ENCODE measurements at places on chromosomes 6 and 20. TPM values are rescaled to one million over a fixed set of nuclear protein-coding genes. Genes with fewer than 3 reads are reported as not detected.
A peak's percentile ranks its signal among the peaks of the same experiment; 100 is the strongest.

GRCh38 chr6:166749666-166750065 is 122.6 kb upstream of the RPS6KA2 start:
- H3K27me3 ChIP-seq: peaks cover 20% of the 10 kb centered on the region
- H3K4me1 ChIP-seq: peaks cover 4% of the 10 kb centered on the region
- no peak overlapping the region for H3K4me3 ChIP-seq
- no peak for DNase-seq
- no peak overlapping the region for H3K27ac ChIP-seq

DNA sequence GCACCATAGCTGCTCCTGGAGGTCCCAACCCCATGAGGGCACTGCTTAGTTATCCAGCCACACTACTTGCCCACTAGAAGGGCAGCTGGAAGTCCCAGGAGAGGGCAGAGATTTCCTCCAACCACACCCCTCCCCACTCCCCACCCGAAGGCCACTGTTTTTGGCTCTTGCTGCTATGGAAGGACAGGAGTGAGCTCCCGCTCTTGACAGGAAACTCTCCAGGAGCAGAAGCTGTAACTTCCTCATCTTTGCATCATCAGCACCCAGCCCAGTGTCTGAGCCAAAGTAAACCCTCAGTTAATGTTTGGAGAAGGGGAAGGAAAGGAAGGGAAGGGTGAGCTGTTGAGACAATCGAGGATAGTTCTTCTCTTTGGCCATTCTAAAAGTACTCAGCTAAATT is 120.7 kb downstream of the MTFR2 start:
- DNase-seq: no peak
- no peak overlapping the region for H3K27ac ChIP-seq
- no peak overlapping the region for H3K4me3 ChIP-seq

DNA sequence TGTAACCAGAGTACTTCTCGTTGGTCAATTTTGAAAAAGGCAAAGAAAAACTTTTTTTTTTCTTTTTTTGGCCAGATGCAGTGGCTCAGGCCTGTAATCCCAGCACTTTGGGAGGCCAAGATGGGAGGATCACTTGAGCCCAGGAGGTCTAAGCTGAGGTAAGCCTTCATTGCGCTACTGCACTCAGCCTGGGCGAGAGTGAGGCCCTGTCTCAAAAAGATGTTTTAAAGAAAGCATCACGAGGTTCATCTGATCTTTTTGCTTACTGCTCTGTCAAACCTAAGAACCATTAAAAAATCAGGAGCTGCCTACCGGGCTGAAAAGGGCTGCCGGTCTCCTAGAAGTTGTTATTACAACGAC is 607 bp downstream of the LYRM2 start:
- peaks cover 24% of the 10 kb centered on the region for H3K4me1 ChIP-seq
- no peaks in the 10 kb centered on the region for H3K27me3 ChIP-seq
- H3K4me3 ChIP-seq: peak overlapping the region; percentile 92
- peak overlapping the region; percentile 95 for H3K27ac ChIP-seq
- H3K36me3 ChIP-seq: peaks cover 29% of the 10 kb centered on the region

The C2 gene
- 2.2 TPM for total RNA-seq

GRCh38 chr6:47686411-47686810 is 12.0 kb upstream of the ADGRF4 start:
- no peaks in the 10 kb centered on the region for H3K36me3 ChIP-seq
- no peak overlapping the region for H3K27ac ChIP-seq
- H3K4me1 ChIP-seq: peaks cover 1% of the 10 kb centered on the region

The MUCL3 gene
- not detected for total RNA-seq

DNA sequence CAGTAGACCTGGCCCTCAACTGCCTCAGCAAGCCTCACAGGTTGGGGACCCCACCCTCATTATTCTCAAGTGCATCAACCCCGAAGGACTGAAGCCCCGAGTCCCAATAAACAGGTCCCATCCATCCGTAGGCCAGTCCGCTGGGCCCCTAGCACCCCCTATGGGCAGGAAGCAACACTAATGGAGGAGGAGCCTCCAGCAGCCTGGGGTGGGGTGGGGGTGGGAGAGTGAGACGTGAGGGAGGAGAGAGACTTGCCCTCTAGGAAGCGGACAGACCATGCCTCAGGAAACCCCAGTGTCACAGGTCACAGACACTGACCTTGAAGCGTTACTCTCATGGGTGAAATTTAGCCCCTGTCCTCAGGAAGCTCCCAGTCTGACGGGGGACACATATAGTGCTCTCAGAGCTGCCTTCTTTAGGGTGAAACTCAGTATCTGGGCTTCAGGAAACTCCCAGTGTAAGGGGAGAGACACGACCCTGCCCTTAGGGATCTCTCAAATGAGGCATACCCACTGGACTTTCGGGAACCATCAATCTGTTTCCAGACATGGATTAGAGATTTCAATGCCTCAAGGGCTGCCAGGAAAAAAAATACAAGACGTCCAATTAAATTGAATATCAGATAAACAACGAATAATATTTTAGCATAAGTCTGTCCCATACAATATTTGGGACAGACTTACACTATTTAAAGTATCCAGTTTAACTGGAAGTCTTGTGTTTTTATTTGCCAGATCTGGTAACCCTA is 125.8 kb downstream of the MRPL14 start:
- no peak for DNase-seq
- peak overlapping the region; percentile 85 for H3K4me3 ChIP-seq
- peaks cover 36% of the 10 kb centered on the region for H3K27me3 ChIP-seq
- H3K36me3 ChIP-seq: peaks cover 1% of the 10 kb centered on the region
- H3K27ac ChIP-seq: no peak overlapping the region

- H3K4me3 ChIP-seq: no peak overlapping the region
- no peaks in the 10 kb centered on the region for H3K36me3 ChIP-seq
- DNase-seq: no peak
- H3K27me3 ChIP-seq: no peaks in the 10 kb centered on the region
These were observed 143.3 kb downstream of the UST start for GRCh38 chr6:148890096-148890495.

DNA sequence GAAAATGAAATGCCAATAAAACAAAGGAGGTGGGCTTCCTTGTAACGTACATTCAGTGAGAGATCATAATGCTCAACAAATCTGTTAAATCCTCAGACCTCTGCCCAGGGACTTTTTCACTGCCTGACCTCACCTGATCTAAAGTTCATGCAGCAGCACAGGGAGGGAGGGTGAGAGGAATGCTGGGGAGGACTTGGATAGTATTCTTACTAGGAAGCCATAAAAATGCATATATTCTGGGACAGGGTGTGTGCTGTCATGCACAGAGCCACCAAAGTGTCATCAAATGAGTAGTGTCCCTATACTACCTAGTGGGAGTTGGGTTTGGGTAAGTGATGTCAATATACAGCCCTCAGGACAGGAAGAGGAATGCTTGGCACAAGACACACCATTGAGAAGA is 32.6 kb downstream of the CLIC5 start:
- no peak for DNase-seq
- H3K4me1 ChIP-seq: peaks cover 4% of the 10 kb centered on the region
- no peaks in the 10 kb centered on the region for H3K27me3 ChIP-seq
- H3K36me3 ChIP-seq: peaks cover 2% of the 10 kb centered on the region

The EYS gene
- total RNA-seq: not detected

All from activated naive CD8-positive, alpha-beta T cell treated with anti-CD3 and anti-CD28 coated beads, Interleukin-2, amount 10 ng/mL, durations not matched to agents 7 days and 5 days (primary cell).